CD4-positive, alpha-beta T cell (primary cell): ENCODE measurements at places on chromosomes 13 and 19.

DNA sequence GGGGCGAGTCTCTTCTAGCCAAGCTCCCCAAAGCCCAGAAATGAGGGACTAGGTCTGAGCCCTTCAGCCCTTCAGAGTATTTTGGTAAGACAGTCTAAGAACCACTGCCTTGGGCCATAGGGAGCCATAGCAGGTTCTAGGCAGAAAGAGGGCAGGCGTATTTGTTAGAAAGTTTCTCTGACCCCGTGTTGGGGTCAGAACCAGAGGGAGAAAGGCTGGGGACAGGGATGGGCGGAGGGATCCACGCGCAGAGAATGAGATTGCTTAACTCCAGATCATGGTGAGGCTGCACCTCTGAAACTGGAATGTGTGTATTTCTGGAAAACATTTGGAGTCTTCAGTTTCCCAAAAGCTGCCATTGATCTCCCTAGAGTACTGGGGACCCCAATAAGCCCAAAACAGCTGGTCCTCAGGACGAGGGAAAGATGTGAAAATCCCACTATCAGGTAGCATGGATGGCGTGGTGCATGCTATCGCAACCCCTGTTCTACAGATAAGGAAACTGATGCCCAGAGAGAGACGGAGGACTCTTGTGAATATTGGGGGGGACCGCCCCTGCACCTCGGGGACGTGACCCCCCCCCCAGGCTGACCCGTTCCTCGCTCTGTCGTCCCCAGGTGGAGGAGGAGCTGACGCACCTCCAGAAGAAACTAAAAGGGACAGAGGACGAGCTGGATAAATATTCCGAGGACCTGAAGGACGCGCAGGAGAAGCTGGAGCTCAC, 703 bp upstream of the TPM4 start:
- no peak for DNase-seq

- no peak for DNase-seq
Observed at GRCh38 chr13:105059786-105060185, 1475.7 kb downstream of the EFNB2 start.

DNA sequence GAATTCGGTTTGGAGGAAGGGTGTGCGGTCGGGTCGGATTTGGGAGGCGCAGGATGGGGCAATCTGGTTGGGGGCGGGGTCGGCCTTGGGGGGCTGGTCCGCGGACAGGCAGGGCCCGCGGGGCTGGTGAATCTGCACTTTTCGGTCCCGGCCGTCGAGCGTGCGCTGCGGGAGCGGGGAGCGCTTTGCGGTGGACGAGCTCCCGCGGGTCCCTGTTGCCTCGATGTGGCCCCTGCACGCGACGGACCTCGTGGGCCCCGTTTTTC, 11.9 kb downstream of the PEAK3 start:
- DNase-seq: no peak

GRCh38 chr19:49216071-49216470, 58.5 kb downstream of the TRPM4 start:
- no peak for DNase-seq

DNA sequence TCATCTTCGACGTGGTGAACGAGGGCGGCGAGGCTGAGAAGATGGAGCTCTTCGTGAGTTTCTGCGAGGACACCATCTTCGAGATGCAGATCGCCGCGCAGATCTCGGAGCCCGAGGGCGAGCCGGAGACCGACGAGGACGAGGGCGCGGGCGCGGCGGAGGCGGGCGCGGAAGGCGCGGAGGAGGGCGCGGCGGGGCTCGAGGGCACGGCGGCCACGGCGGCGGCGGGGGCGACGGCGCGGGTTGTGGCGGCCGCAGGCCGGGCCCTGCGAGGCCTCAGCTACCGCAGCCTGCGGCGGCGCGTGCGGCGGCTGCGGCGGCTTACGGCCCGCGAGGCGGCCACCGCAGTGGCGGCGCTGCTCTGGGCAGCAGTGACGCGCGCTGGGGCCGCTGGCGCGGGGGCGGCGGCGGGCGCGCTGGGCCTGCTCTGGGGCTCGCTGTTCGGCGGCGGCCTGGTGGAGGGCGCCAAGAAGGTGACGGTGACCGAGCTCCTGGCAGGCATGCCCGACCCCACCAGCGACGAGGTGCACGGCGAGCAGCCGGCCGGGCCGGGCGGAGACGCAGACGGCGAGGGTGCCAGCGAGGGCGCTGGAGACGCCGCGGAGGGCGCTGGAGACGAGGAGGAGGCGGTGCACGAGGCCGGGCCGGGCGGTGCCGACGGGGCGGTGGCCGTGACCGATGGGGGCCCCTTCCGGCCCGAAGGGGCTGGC, 52.6 kb downstream of the MAP4K1 start:
- no peak for DNase-seq

DNA sequence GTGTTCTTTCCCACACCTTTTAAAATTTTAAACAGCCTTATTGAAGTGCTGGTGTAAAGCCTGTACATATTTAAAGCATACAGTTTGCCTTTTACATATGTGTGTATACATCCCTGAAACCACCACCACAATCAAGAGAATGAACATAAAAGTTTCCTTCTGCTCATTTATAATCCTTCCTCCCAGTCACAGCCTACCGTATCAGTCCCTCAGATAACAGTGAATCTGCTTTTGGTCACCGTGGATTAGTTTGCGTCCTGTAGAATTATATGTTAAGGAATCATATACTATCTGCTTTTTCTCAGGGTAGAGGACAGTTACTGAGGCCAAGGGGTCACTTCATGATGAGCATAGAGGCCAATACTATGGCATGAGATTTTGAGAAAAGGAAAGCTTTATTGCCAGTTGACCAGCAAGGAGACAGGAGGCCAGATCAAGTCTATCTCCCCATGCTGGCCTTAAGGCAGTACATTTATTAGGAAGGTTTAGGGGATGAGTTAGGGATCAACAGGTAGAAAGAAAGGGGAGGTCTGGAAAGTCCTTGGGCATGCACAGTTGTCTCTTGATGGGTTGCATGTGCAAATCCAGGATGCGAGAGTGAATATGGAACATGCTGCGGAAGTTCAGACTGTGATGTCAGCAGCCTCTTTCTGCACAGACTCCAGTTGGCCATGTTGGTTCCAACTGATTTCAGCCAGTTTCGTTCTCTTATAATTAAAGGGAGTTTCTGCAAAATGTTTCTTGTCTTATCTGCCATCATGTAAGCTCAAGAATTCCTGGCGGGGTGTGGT, 36.3 kb upstream of the LSM14A start:
- no peak for DNase-seq

- DNase-seq: no peak
Observed at GRCh38 chr13:77732287-77732686, 34.8 kb downstream of the SLAIN1 start.

- DNase-seq: no peak
Observed at GRCh38 chr13:54305377-54305776, 1276.8 kb downstream of the OLFM4 start.

DNA sequence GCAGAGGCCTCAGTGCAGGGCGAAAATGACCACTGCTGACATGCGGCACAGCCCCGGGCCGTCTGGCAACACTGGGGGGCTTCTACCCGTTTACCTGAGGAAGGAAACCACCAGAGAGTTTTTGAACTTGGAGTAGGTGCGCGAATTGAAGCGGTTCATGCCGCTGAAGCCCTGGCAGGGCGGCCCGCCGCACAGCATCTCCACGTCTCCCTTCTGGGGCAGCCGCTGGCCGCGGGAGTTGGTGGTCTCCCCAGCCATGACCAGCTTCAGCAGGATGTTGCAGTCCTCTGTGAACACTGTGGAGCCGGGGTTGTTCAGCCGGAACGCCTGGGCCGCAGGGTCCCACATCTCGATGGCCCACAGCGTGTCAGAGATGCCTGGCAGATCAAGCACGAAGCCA, 20.3 kb upstream of the EIF3G start:
- no peak for DNase-seq

DNA sequence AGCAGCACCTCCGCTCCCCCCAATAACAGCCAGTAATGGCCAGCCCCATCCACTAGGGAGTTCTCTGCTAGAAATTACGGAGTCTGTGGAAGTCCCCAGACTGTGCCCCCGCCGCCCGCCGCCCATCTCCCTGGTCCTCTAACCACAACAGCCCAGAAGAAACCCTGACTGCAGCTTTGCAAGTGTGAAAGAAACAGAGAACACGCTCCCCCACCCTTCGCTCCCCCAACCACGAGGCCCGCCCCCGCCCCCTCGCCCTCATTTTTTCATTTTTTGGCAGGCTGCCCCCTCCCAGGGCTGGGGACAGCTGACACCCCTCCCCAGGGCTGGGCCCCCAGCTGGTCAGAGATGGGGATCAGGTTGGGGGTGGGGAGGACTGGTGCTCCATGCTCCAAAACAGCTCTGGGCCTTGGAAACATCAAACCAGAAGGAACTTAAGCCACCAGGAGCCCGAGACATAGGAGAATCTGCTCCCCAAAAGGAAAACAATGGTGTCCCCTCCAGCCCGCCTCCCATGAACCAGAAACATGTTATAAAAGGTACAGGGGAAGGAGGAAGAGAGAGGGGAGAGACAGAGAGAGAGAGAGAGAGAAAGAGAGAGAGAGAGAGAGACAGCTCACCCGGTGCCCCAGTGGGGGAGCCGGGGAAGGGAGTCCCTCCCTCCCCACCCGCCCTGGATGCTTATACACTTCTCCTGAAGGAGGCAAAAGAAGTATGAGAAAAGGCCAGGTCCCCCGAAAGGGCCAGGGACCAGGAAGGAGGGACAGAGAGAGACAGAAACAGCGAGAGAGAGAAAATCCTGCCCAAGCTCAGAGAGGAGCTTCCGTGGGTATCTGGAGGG, 29.8 kb upstream of the ASF1B start:
- no peak for DNase-seq

- no peak for DNase-seq
Observed at GRCh38 chr19:44608391-44608821, 5.0 kb upstream of the IGSF23 start.
